Stimulated activated CD4-positive, alpha-beta T cell treated with anti-CD3 and anti-CD28 coated beads, Interleukin-15, amount 100 ng/mL, for 48 hours (primary cell): ENCODE measurements at places on chromosomes 4 and X.

DNA sequence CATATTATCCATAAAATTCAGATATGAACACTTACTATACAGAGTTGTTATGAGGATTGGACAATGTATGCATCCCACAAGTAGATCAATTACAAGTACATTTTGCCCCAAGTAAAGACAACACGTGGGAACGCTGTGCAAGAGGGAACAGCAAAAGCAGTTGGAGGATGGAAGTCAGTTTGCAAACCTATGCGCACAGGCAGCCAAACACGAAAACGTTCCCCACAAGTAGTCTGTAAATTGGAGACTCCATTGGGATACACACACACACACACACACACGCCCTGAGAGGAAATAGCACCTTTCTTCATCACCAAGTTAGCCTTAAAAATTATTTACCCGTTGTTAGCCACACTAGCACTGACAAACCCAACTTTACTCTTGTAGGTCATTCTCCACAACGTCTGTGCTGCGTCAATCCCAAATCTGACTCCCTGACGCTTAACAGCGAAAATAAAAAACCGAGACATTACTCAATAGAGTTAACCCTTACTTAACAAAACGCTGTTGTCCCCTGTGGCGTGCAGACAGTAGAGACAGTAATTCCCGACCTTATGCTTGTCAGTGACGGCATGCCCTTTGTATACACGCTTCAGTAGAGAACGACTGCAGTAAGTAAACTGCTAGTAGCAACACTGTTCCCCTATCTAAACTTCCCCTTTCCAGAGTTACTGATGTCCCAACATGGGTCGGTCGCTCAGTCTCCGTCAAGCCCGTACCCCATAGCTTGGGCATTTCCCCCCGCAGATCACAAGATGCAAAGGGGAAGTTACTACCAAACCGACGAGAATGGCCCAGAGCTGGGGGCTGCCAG is 730 bp downstream of the MANBA start:
- no peak for DNase-seq

GRCh38 chr4:187865914-187866313 is 129.7 kb upstream of the ZFP42 start:
- DNase-seq = no peak

DNA sequence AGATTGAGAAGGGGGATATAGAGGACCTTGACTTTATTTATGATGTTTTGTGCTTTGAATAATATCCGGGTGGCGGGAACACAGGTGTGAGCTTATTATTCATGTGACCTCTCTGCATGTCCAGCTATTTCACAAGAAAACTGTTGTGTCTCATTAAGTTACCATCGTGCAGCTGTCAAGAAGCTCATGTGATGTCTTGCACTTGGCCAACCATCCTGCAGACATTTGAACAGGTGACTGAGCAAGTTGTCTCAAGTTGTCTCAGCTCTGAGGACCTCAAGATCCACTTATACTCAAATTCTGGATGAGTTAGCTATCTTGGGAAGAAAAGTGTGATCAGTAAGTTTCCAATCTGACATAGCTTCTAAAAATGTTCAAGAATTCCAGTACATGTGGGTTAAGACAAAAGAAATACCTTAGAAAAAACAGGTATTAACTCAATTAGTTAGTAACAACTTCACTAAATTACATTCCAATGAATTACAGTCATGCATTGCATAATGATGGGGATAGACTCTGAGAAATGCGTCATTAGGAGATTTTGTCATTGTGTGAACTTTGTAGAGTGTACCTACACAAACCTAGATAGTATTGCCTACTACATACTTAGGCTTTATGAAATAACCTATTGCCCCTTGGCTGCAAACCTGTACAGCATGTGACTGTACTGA is 462.2 kb downstream of the INPP4B start:
- no peak for DNase-seq

GRCh38 chr4:54897590-54897989 is 227.8 kb downstream of the KDR start:
- DNase-seq = no peak

DNA sequence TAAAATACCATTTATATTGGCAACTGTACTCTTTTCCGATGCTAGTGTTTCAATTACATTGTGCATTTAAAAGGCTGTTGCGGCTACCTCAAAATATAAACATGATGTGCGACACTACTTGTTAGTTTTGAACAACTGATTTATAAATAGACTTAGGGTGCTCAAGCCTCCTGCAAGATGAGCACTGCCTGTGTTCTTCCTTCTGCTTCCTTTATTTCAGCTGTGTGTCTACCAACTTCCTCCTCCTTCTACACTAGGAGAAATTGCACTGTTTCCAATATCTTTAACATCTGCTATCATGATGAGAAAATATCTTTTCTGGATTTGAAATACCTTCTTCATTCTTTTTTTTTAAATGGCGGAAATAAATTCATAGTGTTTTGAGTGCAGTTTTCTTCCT is 24.0 kb downstream of the TET2 start:
- no peak for DNase-seq

DNA sequence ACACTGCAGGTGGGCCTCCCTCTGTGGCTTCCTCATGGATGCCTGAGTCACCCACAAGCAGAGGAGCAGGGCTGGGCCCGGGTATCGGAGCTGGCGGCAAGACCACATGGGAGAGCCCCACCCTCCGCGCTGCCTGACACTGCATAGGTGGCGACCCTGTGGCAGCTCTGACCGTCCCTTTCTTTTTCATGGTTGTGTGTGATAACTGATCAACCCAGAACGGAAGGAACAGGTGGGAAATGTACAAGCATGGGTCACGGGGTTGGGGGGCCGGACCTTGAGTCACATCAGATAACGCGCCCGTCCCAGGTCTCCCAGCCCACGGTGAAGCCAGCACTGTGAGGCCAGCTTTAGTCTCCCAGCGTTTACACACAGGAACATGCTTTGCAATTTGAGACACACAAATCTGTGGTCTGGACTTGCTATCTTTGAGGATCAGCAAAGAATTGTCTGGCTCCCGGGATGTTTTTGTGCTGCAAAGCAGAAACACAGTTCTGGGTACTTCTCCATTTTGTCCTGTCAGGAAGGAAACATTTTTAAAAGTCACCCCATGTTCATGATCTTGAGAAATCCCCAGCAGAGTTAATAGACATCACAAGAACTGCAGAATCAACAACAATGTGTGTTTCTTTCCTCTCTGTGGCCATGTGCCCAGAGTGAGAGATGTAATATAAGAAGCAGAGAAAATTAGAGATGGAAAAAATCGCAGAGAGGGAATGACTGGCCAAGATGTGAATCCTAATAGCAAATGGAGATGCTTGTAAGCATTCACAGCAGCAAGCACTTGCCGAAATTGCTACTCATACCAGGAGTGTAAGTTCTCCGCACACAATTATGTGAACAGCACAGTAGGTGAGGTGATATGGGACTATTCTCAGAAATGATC is 70.1 kb upstream of the CBR4 start:
- DNase-seq = no peak

- DNase-seq = no peak
These were observed 328.6 kb upstream of the NR3C2 start for GRCh38 chr4:148770848-148771247.

DNA sequence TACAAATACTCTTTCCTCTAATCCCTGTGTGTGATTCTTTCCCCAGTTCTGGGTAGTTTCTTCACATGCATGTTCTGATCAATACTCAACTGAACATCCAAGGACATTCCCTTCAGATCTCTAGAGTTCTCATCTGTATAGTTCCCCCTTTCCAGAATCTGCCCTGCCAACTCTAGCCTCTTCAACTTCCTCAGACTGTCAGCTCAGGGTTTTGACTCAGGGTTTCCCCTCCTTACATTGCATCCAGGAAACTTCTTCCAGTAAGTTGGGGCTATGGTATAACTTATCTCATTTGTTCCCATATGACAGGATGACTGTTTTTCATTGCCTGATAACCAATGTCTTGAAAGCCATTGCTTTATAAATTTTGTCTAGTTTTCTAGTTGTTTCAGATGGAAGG is 14.2 kb upstream of the ANKRD17 start:
- no peak for DNase-seq

- DNase-seq = no peak
These were observed 395.3 kb upstream of the PITX2 start for GRCh38 chr4:111018216-111018615.

- no peak for DNase-seq
These were observed 52.9 kb downstream of the CCNG2 start for GRCh38 chr4:77209936-77210335.

- no peak for DNase-seq
These were observed 3.1 kb upstream of the SETD7 start for GRCh38 chr4:139559089-139559479.

- no peak for DNase-seq
These were observed 3.9 kb downstream of the PLP1 start for GRCh38 chrX:103780336-103781061.

GRCh38 chr4:8472689-8473197 is 32.2 kb downstream of the TRMT44 start:
- DNase-seq = no peak

- no peak for DNase-seq
These were observed 115.5 kb upstream of the MYOZ2 start for GRCh38 chr4:119020158-119020557.

DNA sequence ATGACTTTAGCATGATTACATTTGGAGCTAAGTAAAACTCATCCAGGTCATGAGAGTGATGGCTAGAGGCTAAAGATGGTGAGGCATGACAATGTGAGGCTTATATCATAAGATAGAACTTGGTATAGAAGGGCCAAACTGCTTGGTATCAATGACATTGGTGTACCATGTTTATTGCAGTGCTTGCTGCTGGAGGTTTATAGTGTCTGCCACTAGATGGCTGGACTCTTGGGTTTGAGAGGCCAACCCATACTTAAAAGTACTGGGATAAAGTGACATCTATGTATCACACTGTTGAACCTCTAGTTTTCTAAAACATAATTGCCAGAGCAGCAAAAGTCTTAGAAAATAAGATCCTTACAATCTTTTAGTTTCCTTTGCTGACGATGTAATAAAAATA is 83.0 kb upstream of the TACR3 start:
- DNase-seq = no peak

GRCh38 chr4:86594559-86595425 is 677 bp downstream of the PTPN13 start:
- no peak for DNase-seq

- no peak for DNase-seq
These were observed 395.8 kb downstream of the GASK1B start for GRCh38 chr4:157776930-157777528.

DNA sequence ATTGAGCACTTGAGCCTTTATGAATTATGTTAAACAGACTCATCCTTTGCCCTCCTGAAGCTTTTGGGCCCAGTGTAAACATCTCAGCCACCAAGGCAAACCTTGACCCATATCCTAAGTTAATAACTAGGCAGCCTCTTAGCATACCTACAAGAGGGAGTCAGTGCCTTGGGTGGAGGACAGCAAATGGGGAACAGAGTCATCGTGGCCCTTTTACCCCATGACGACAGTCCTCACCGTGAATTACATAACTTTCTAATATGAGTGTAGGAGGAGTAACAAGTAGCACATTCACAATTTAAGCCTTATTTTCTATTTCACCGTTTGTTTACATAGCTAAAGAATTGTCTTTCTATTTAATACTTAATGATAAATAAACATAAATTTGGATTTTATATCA is 16.8 kb downstream of the CLDN22 start:
- no peak for DNase-seq

GRCh38 chr4:18803781-18804180 is 782.2 kb upstream of the LCORL start:
- DNase-seq = no peak

DNA sequence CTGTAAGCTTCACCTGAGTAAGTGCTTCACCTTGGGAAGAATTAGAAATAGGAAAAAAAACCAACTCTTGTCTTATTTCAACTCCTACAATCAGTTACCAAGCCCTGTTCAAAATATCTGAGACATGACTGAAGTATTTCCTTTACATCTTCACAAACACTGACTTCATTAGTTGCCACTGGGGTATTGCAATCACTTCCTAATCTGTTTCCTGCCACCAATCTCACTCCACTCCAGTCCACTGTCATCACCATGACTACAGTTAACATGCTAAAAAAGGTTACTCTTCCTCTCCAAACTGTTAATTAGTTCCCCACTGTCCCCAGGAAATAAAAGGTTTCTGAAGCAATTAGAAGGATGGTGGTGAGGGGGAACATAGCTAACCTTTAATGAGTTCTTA is 3.3 kb upstream of the SUPT20HL1 start:
- DNase-seq = no peak

DNA sequence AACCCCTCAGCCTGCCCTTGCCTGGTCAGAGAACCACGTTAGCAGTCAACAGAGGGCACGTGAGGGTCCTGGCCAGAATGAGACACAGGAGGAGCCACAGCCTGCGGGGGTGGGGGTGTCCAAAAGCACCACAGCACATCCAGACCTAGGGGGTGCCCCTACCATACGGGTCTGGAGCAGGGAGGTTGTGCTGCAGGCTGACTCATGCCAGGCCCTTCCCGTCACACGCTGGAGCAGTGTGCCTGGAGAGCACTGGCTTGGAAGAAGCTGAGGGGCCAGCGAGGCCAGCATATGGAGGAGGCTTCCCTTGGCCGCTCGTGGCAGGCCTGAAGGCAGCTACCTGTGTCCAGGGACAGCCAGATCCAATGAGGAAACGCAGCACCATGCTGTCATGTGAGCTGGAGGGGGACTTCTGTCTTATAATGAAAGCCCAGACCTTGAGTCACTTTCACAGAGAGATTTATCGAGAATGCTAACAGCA is 1.5 kb upstream of the IRAK1 start:
- DNase-seq = no peak

DNA sequence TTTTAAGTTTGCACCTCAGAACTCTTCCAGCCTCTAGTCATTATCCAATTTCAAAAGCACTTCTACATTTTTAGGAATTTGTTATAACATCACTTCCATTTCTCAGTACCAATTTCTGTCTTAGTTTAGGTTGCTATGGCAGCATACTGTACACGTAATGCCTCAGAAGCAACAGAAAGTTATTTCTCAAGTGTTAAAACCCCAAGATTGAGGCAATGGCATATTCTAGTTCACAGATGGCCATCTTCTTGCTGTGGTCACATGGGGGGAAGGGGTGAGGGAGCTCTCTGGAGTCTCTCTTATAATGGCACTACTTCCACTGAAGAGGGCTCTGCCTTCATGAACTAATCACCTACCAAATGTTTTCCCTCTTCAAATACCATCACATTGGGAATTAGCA is 220.3 kb upstream of the CTSO start:
- no peak for DNase-seq

GRCh38 chr4:164536814-164537213 is 217.1 kb upstream of the SMIM31 start:
- no peak for DNase-seq

DNA sequence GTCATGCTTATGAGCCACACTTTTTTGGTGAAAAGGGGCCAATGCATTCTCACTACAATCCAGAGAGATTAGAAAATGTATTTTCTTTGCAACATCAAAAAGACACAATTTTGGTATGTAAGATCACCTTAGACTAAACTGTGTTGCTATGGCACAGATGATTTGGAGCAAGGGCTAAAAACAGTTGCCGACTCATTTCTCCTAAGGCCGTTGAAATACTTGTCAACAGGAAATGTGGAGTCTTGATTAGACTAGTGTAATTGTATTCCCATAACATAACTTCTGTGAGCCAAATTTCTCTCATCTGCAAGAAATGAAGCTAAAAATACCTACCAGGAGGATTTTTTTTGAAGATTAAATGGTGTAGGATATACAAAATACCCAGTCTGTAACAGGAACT is 2547.7 kb downstream of the ARAP2 start:
- no peak for DNase-seq
